ENCODE measurements at places on chromosomes 11 and 22.

DNA sequence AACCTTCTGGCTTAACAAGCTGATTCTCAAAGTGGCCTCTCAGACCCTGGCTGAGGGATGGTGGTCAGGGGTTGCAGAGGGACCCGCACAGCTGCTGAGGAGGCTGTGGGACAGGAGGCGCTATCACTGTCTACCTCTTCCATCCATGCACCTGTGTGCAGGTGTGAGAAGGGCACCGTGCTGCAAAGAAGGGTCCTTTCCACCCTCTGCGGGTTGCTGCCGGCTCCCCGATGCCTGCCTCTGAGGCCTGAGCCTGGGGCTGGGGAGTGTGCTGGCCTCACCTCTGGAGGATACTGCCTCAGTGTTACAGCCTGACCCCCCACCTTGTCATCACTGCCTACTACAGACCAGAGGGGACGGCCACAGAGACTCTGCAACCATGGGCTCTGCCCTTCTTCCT lies 66.1 kb upstream of the B3GAT1 start:
- no peak for DNase-seq

- no peak for DNase-seq
These were observed 6.6 kb upstream of the SNX32 start for GRCh38 chr11:65826984-65827735.

GRCh38 chr11:33362051-33362910 lies 105.1 kb downstream of the HIPK3 start:
- DNase-seq = no peak

DNA sequence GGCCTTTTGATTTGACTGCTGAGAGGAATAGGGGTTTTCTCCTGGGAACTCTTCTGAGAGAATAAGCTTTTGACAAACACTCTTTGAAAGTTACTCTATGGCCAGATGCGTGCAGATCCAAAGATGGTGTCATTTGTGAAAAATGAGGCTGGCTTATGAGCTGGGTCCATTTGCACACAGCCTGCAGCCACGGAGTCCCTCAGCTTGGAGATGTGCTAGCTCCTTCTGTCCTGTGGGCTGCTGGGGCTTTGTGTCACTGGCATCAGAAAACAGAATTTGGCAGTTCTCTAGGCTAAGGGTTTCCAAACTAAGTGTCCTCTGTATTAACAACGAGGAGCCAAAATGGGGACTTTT lies 702.4 kb downstream of the NTM start:
- no peak for DNase-seq

GRCh38 chr11:12587333-12587991 lies 86.8 kb upstream of the TEAD1 start:
- DNase-seq = peak; percentile 64
